ENCODE measurements at places on chromosomes 2 and 18.

DNA sequence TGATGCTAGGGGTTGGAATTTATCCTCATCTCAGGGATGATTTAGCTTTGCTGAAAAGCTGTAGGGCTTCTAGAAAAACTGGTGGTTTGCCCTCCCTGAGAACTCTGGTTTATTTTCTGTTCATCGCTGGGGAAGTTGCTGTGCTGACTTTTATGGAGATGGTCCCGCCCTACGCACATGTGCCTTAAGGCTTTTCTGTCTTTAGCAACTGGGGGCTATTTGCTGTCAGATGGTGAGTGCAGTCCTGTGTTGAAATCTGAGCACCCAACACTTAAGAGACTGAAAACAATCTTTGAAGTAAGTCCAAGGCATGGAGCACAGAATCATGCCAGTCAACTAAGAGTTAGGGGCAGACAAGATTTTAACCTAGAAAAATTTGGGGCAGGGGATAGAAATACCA, 2148.4 kb upstream of the CELF4 start:
- no peak for DNase-seq

- no peak for DNase-seq
Measured at GRCh38 chr2:60530660-60531281, 22.7 kb downstream of the BCL11A start.

- DNase-seq: no peak
Measured at GRCh38 chr2:79952616-79953015, 351.9 kb downstream of the LRRTM1 start.

GRCh38 chr2:40218679-40219078, 233.2 kb downstream of the SLC8A1 start:
- DNase-seq: peak; percentile 13

DNA sequence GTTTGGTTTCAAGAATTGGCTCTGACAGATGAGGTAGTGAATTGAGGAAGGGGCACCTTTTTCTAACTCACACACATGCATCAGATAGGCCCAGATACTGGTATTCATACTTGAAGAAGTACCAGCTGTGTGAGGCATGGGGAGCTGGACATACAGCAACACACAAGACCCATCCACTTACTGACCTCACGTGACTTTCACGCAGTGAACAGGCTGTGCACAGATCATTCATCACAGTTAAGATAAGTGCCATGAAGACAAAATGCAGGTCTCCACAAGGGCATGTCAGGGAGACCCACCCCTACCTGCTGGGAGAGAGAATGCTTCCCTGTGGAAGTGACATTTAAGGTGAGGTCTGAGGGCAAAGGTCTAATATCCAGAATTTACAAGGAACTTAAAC, 38.6 kb downstream of the SP110 start:
- no peak for DNase-seq

DNA sequence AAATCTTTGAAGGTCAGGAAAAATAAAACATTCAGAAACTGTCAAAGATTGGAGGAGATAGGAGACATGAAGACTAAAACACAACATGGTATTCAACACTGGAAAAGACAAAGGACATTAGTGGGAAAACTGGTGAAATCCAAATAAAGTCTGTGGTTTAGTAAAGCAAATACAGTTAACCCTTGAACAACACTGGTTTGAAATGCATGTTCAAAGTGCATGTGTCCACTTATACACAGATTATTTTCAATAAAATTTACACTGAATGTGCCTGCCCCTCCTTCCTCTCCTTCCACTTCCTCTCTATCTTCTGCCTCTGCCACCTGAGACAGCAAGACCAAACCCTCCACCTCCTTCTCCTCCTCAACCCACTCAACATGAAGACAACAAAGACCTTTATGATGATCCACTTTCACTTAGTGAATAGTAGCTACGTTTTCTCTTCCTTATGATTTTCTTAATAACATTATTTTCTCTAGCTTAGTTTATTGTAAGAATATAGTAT, 14.5 kb downstream of the OLA1 start:
- no peak for DNase-seq

DNA sequence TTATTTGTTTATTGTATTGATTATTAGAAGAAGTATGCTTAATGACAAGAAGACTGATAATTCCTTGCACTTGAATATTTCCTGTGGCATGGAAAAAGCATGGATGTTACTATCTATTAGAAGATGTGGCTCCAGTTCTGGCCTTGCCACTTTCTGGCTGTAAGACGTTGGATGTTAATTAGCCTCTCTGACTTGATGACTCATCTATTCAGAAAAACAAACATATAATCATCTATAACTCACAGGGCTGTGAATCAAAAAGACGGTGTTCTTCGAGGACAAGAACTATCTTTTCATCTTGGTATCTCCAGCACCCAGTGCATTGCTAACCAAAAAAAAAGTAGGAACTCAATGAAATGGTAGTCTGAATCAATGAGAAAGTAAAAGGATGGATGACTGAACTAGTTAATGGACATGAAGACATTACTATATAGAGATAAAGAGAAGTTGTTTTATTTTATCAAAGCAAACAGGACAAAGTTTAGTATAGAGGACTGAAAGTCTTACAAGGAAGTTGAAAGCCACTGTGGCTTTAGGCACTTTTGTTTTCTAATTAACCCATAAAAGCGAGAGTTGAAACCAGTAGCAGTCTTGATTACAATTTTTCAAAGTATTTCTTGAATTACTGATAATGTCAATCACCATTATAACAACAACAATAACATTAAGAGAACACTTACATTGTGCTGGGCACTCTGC, 145.3 kb downstream of the RND3 start:
- DNase-seq: no peak

Data from RCC 7860 (cell line).